ENCODE measurements at places on chromosomes 6 and 20.

- no peak for DNase-seq
Measured at GRCh38 chr20:2626853-2627541, 25.4 kb upstream of the NOP56 start.

- DNase-seq, result no peak
Measured at GRCh38 chr6:33921745-33922144, 117.9 kb upstream of the MLN start.

- DNase-seq, result no peak
Measured at GRCh38 chr6:96853083-96853482, 15.8 kb upstream of the GPR63 start.

DNA sequence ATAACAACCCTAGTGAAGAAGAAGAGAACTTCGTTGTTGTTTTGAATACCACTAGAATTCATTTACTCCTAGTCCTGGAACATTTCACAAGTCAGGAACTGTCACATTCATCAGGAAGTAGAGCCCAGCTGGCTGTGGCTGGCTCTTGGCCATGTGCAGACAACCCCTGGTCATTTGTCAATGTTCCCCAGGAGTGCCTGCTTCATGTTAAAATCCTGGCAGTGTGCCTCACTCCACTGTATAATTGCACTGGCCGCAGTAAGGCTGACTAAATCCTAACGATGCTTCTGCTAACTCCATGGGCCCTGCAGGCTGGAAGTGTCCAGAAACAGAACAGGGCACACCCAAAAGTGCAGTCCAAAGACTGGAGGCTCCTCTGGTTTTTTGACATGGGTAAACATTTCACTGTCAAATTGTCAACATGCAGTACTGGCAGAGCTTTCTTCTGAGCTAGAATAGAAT is 41.5 kb upstream of the ADGRF1 start:
- peak; percentile 16 for DNase-seq

DNA sequence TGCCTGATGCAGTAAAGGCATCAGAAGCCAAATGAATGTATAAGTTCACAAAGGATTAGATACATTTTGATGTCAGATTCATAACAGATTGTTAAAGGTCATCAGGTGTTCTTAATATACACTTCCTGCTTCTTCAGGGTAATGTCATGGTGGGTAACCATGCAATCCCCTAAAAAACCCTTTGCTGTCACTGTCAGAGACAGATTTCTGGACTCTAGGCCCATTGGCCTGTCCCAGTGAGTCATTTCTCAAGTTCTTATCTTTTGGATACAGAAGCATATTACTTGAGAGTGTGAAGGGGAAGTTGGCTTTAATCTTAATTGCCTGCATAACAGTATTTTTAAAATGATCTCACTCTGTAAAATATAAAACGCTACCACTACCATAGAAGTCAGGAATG is 895.6 kb upstream of the MAP3K7 start:
- DNase-seq, result no peak

DNA sequence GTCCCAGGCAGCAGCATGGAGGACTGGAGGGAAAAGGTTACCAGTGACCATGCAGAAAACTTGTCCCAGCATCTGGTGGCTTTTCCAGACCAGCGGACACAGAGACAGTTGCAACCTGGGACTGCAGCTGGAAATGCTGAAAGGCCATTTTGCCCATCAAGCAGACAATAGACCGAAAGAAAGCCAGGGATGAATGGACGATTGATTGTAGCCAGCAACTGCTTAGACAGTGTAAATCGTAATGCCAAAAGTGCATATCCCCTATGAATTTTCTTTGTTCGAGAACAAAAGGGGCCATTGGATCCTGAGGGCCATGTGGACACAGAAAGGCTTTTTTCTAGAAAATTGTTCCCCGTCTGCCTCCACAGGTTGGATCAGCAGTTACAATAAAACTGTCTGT is 115.7 kb downstream of the MBOAT1 start:
- DNase-seq, result peak; percentile 31

GRCh38 chr6:89527634-89528033 is 94.7 kb downstream of the ANKRD6 start:
- DNase-seq, result no peak

DNA sequence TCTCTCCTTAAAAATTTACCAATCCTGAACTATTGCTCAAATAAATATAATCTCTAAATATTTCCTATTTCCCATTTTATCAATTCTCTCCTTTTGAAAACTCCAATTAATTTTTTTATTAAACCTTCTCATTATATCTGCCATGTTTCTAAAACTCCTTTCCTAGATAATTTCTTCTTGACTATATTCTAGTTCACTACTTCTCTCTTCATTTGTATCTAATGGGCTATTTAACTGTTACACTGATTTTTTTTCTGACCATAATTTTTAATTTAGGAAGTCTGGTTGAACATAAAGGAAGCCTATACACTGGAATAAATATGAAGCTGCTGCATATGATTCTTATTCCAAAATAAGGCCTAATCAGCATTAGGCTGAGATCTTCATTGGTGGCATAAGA is 96.3 kb upstream of the PLN start:
- no peak for DNase-seq

DNA sequence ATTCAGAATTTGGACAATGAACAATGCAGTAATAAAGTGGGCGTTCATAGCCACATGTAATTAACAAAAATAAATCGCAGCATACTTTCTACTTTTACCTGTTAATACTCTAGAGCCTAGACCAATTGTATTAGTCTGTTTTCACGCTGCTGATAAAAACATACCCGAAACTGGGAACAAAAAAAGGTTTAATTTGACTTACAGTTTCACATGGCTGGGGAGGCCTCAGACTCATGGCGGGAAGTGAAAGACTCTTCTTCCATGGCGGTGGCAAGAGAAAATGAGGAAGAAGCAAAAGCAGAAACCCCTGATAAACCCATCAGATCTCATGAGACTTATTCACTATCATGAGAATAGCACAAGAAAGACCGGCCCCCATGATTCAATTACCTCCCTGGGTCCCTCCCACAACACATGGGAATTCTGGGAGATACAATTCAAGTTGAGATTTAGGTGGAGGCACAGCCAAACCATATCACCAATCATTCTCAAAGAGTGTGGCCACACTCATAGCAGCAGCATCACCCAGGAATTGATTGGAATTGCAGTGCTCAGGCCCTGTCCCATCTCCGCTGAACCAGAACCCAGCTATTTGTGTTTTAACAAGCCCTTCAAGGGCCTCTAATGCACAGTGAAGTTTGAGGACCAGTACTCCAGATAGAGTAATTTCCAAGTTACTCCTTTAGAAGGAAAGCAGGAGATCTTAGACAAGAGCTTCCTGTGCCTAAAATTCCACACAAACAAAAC is 650.0 kb downstream of the KIF16B start:
- no peak for DNase-seq

- no peak for DNase-seq
Measured at GRCh38 chr6:123632641-123633040, 4.1 kb downstream of the TRDN start.

DNA sequence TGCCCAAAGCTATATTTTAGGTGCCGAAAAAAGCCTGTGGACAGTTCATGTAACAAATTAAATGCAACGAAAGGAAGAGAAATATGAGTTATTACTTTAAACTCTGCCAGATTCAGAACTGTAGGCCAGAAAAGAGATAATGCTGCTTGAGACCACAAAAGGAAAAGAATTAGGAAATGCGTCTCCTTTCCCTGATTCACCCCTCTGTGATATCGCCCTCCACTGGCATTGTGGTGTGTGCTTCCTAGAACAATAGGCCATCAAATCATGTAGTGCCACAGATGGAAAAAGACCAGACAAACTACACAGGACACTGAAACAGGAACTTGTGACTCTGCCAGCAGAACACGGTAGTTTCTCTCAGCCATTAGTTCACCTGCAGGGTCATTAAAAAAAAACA is 14.7 kb upstream of the LAMA4 start:
- no peak for DNase-seq

DNA sequence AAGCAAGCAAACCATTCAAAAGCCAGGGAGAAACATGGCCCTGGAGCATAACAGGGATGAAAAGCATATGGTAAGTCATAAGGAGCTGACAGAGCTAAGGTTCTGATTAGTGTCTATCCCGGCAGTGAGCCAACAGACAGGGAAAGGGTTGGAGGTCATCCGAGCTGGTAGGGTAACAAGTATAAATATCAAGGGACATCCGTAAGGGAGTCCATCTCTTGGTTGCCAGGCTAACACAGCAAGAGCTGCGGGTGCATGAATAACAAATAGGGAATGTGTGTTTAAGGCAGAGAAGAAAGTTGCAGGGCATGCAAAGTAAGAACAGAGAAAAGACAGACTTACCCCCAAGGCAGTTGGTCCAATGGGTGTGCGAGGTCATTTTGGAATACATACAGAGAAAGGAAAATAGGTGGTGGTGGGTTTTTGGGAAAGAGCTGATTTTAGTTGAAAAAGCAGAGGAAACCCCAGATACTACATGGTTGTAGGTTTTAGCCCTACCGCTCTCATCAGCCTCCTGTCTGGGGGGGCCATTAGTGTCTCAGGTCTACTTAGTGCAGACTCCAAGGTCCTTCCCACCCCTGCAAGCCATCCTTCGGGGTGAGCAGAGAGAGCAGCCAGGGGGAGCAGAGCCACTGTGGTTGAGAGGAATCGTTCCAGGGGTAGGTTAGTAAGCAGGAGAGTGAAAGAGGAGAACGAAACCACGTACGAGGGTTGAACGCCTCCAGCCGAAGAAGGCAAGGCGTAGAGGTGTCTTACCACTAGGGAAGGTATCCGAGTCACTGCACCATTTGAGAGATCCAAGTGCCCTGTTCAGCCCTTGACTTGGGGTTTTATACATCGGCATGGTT is at the start of gene ERVFRD-1:
ERVFRD-1 (minus strand) TSS at position 805 of the 848 bp plus-strand sequence. CDS start 6,415 bp downstream, outside the sequence.
- no peak for DNase-seq

GRCh38 chr20:50366270-50367103 is 143.7 kb upstream of the PTPN1 start:
- no peak for DNase-seq

- no peak for DNase-seq
Measured at GRCh38 chr20:62268228-62268900, 30.0 kb downstream of the OSBPL2 start.

- DNase-seq, result no peak
Measured at GRCh38 chr20:16637797-16638196, 64.5 kb upstream of the KIF16B start.

- no peak for DNase-seq
Measured at GRCh38 chr6:156955494-156956183, 178.5 kb downstream of the ARID1B start.

- DNase-seq, result no peak
Measured at GRCh38 chr6:14502551-14502950, 385.0 kb downstream of the CD83 start.

DNA sequence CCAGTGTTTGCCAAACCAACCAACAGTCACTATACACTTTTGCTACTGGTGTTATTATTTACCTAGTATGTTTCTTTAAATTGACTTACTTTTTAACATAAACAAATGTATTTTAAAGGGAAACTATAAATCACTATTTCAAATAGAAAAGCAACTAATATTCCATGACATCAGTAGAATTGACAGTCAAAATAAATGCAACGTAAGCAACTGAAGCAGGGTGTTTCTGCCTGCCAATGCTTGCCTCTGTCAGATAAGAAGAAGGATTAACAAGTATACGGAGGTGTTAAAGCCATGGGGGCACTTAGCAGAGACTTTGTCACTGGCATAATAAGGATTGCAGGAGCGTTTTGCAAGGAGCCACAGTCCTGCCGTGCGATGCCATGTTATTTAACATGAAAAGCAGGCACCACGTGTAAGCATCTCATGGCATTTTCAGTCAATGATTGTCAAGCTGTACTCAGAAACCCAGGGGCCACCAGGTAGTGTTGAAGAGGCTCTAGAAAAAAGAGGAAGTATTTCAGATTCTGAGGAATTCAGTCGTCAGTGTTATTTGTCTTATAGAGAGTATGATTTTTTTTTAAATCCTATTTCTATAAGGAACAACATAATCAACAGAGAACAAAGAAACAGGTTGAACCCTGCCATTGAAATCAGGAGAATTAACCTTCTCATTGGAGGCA is 131.7 kb downstream of the BFSP1 start:
- DNase-seq, result no peak

DNA sequence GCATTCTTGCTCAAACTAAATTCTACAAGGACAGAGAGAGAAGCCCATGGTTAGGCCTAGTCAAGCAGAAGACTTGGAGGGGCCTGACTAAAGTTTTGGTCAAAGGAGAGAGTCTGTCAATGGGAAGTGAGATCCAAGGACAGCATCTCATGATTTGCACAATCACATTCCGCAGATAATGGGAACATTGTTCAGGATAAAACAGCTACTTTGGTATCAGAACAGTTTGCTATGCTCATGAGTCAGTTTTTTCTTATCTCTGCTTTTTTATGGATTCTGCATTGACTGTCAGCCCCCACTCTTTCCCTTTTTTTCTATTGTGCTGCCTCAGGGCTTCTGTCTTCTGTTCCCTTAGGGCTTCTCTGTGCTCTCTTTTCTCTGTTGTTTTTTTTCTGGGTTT is 28.6 kb downstream of the AKAP7 start:
- DNase-seq, result no peak

GRCh38 chr20:63317061-63317460 is 24.1 kb downstream of the COL20A1 start:
- no peak for DNase-seq

DNA sequence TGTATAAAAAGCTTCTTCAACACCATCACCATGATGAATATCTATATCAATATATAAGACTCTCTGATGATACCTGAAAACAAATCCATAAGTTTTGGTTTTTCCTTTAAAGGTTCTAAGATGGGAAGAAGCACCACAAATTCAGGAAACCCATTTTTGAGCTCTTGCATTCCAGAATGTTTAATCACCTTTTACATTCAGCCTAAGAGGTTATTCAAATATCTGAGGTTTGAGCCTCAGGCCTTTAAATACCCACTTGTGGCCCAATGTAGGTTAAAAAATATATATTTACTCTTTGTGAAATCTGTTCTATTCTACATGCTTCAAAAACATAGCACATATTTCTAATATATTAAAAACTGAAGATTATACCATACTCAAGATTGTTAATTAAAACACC is 17.6 kb downstream of the HDAC2 start:
- no peak for DNase-seq

GRCh38 chr6:88301888-88302768 is 136.0 kb upstream of the CNR1 start:
- DNase-seq, result no peak

GRCh38 chr6:96466147-96466863 is 55.3 kb upstream of the UFL1 start:
- DNase-seq, result no peak

- DNase-seq, result peak; percentile 17
Measured at GRCh38 chr20:58716476-58717277, 24.1 kb downstream of the NPEPL1 start.

DNA sequence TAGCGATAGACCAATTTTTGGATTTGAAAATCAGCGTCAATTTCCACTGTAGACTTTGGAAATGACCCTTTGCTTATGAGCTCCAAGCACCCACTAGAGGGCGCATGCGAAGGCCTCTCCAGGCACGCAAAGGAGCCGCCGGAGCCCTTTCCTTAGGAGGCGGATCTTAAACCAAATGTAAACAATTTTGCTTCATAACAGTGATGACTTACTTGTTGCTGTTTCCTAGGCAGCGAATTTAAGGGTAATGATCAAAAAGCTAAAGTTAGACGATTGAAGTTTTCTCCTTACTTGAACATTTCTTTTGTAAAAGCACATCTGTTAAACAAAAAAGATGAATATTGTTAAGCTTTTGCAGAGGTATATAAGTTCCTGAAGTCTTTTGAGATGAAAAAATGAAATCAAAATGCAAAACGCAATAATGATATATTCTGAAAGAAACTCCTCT is 29.2 kb upstream of the EXOC2 start:
- DNase-seq, result peak; percentile 92

- no peak for DNase-seq
Measured at GRCh38 chr6:8268156-8268555, 165.8 kb upstream of the EEF1E1 start.
